ENCODE measurements at places on chromosomes 13 and 19. TPM values are rescaled to one million over a fixed set of nuclear protein-coding genes. Genes with fewer than 3 reads are reported as not detected.

DNA sequence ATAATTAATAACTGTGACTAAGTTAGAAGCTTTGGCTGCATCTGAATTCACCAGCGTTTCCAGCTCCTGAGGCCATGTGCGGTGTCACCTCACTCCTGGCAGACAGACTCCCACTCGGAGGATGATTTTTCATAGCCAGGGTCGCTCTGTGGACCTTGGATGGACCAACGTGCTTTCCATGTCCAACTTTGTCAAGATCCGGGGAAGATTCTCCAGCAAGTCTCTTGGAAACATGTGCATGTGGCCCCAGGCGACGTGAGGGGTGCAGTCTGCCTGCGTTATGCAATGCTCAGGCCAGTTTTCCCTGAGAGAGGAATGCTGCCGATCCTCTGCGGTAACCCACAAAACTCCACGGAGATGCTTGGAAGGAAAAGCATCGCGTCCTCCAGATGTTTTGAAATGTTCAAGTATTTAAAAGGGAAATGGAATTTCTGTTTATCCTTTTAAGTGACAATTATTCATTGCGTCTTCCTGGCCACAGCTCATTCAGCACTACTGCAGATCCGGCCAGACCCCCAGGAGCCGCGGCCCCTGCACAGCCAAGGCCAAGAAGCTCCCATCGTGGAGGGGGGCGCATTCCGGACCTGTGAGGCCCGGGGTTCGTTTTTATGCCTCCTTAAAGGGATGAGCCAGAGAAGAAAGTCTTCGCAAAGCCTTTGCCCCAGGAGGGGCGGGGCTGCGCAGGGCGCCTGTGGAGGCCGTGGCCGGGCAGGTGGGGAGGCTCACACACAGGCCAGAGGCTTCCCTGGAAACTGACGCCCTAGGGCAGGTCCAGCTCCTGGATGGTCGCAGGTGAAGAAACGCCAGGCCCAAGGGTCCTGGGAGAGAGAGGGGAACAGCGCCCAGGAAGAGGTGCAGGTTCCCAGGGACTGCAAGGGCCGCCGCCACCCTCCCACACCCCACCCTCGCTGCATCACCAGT, 46.0 kb downstream of the C13orf46 start:
- peaks cover 8% of the 10 kb centered on the region for H3K4me1 ChIP-seq
- H3K4me3 ChIP-seq = no peak overlapping the region
- no peak overlapping the region for H3K27ac ChIP-seq
- peak; percentile 63 for DNase-seq
- no peaks in the 10 kb centered on the region for H3K27me3 ChIP-seq

- H3K27ac ChIP-seq = no peak overlapping the region
- peaks cover 34% of the 10 kb centered on the region for H3K36me3 ChIP-seq
- DNase-seq = no peak
- H3K27me3 ChIP-seq = no peaks in the 10 kb centered on the region
- H3K4me3 ChIP-seq = no peak overlapping the region
- no peaks in the 10 kb centered on the region for H3K4me1 ChIP-seq
Measured at GRCh38 chr13:113258321-113259054, 38.6 kb upstream of the LAMP1 start.

GRCh38 chr13:86510792-86511191, 711.6 kb upstream of the SLITRK6 start:
- no peak for DNase-seq
- H3K27ac ChIP-seq = no peak overlapping the region
- no peaks in the 10 kb centered on the region for H3K4me1 ChIP-seq
- H3K27me3 ChIP-seq = no peaks in the 10 kb centered on the region

- no peak overlapping the region for H3K4me3 ChIP-seq
- H3K4me1 ChIP-seq = no peaks in the 10 kb centered on the region
- DNase-seq = no peak
- H3K27me3 ChIP-seq = peaks cover 27% of the 10 kb centered on the region
- no peak overlapping the region for H3K27ac ChIP-seq
- no peaks in the 10 kb centered on the region for H3K36me3 ChIP-seq
Measured at GRCh38 chr13:78958006-78958405, 299.1 kb upstream of the OBI1 start.

DNA sequence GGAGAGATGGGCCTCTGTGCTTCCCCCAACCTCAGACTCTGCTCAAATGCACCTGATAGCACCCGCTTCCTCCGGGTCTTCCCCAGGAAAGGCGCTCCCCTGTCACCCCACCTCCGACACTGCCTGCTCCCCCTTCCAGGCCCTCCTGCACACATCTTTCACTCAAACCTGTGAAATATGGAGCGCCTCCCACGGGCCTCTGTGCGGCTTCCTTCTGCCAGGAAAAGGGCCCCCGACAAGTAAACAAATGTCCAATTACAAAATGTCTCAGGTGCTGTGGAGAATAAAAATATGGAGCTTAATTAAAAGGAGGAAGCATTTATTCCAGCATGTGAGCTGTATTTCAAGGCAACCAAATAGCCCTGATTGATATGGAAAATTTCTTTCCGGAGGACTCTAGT, 15.6 kb upstream of the CCNE1 start:
- DNase-seq = no peak
- H3K36me3 ChIP-seq = no peaks in the 10 kb centered on the region
- peaks cover 11% of the 10 kb centered on the region for H3K4me1 ChIP-seq
- no peak overlapping the region for H3K27ac ChIP-seq
- no peak overlapping the region for H3K4me3 ChIP-seq
- no peaks in the 10 kb centered on the region for H3K27me3 ChIP-seq

GRCh38 chr13:48155848-48156247, 60.9 kb upstream of the MED4 start:
- no peaks in the 10 kb centered on the region for H3K36me3 ChIP-seq
- H3K4me3 ChIP-seq = no peak overlapping the region
- no peak for DNase-seq
- no peak overlapping the region for H3K27ac ChIP-seq

GRCh38 chr13:97113231-97114001, 108.7 kb upstream of the MBNL2 start:
- no peak for DNase-seq
- H3K4me3 ChIP-seq = peak overlapping the region; percentile 48
- peaks cover 4% of the 10 kb centered on the region for H3K27me3 ChIP-seq
- peak overlapping the region; percentile 88 for H3K27ac ChIP-seq
- H3K36me3 ChIP-seq = no peaks in the 10 kb centered on the region

DNA sequence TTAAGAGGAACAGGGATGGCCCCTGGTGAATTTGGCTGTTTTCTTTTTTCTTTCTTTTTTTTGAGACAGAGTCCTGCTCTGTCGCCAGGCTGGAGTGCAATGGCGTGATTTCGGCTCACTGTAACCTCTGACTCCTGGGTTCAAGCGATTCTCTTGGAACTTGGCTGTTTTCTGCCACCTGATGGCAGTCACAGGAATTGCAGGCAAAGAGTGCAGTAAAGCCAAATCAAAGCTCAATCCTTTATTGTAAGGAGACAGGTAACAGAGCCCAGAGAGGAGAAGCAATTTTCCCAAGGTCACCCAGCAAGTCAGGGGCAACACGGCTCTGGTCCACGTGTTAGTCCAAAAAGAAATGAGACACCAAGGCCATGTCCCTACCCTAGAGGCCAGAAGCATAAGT, 6.2 kb downstream of the TINCR start:
- DNase-seq = no peak
- peaks cover 5% of the 10 kb centered on the region for H3K27me3 ChIP-seq
- H3K27ac ChIP-seq = no peak overlapping the region
- H3K4me1 ChIP-seq = peaks cover 16% of the 10 kb centered on the region
- no peaks in the 10 kb centered on the region for H3K36me3 ChIP-seq

DNA sequence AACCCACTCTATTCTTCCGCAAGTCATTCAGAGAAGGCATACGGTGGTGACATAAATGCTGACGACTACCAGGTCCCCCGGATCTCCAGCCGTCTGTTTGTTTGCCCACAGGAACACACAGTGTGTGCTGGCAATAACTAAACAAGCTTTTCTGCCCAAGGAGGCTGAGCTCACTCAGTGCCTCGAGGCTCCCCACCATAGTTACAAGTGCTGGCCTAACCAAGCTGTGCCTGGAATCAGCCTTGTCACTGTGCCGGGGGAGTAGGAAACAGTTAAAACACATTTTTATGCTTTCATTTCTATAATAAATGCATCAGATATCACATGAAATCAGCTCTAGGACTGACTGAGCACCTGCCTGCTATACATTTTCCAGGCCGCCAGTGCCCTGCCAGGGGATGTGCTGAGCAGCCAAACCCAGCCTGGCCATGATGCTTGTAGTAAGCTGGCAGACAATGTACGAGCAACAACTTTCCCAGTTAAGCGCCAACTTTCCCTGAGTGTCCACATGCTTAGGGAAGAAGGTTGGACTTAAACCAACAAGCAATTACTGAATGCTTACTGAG, 28.1 kb downstream of the BRD4 start:
- H3K4me3 ChIP-seq = peak overlapping the region; percentile 31
- H3K36me3 ChIP-seq = peaks cover 17% of the 10 kb centered on the region

- H3K27me3 ChIP-seq = peaks cover 3% of the 10 kb centered on the region
- peak overlapping the region; percentile 98 for H3K27ac ChIP-seq
- peaks cover 28% of the 10 kb centered on the region for H3K36me3 ChIP-seq
- DNase-seq = no peak
- peak overlapping the region; percentile 97 for H3K4me3 ChIP-seq
Measured at GRCh38 chr19:57363688-57364181, 384 bp downstream of the TRAPPC2B start.

DNA sequence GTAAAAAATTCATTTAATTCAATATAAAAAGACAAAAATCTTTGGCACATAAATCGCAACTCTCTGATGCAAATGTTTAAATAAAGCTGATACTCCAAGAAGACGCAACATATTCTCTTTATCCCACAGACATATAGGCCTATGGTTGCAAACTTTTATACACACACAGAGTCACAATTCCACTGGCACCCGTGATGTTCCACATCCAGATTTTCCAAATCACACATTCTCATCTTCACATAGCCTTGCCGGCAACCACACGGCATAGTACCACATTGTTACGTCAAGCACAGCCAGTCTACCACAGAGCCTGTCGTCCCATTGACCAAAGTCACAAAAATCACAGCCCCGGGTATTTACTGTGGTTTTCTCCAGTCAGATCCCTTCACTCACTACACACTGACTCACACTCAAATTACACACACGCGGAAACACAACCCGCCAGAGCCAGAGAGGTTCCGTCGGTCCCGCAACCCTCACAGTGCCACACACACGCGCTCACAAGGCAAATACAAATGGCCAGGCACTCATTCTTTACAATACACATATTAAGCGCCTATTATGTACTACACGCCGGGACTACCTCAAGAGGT, 546 bp upstream of the ZNF546 start:
- DNase-seq = no peak
- H3K36me3 ChIP-seq = peaks cover 17% of the 10 kb centered on the region
- H3K27me3 ChIP-seq = no peaks in the 10 kb centered on the region
- H3K4me3 ChIP-seq = peak overlapping the region; percentile 96

GRCh38 chr13:113207890-113208420, 514 bp downstream of the PCID2 start:
- no peaks in the 10 kb centered on the region for H3K27me3 ChIP-seq
- H3K4me3 ChIP-seq = peak overlapping the region; percentile 92
- H3K36me3 ChIP-seq = peaks cover 11% of the 10 kb centered on the region
- DNase-seq = no peak

DNA sequence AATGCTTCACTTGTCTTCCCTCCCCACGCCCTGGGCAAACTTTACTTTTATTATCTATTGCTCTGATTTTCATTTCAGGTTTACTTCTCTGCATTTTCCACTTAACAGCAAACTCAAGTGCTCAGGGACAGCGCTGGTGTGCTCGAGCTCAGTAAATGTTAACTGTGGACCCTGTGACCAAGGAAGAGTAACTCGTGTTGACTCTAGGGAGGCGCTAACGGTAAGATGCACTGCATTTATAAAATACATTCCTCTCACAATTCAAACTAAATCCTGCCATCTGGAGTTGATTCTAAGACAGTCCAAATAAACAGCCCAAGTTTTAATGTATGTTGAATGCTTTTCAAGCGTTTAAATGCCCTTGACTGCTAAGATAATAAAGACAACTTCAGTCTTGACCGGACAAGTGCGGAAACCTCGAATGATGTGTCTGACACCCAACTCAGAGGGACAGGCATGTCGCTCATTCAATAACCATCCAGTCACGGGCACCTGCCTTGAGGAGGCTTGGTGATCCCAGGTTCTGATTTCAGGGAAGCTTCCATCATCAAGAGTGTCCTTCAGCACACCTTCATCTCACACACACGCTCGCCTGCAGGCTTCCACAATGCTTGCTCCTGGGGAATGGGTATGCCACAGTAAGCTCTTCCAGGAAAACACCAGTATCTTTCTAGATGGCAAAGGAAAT, 93.2 kb downstream of the STK24 start:
- H3K4me3 ChIP-seq = peak overlapping the region; percentile 78
- no peak for DNase-seq
- peak overlapping the region; percentile 99 for H3K27ac ChIP-seq
- no peaks in the 10 kb centered on the region for H3K27me3 ChIP-seq
- H3K4me1 ChIP-seq = peaks cover 68% of the 10 kb centered on the region

GRCh38 chr13:30109471-30110135, 197.7 kb downstream of the KATNAL1 start:
- peaks cover 2% of the 10 kb centered on the region for H3K27me3 ChIP-seq
- DNase-seq = no peak
- peak overlapping the region; percentile 78 for H3K27ac ChIP-seq
- H3K36me3 ChIP-seq = no peaks in the 10 kb centered on the region

- H3K27me3 ChIP-seq = peaks cover 3% of the 10 kb centered on the region
- no peak overlapping the region for H3K27ac ChIP-seq
- no peak overlapping the region for H3K4me3 ChIP-seq
- DNase-seq = no peak
Measured at GRCh38 chr13:25541434-25542123, 169.8 kb downstream of the ATP8A2 start.

DNA sequence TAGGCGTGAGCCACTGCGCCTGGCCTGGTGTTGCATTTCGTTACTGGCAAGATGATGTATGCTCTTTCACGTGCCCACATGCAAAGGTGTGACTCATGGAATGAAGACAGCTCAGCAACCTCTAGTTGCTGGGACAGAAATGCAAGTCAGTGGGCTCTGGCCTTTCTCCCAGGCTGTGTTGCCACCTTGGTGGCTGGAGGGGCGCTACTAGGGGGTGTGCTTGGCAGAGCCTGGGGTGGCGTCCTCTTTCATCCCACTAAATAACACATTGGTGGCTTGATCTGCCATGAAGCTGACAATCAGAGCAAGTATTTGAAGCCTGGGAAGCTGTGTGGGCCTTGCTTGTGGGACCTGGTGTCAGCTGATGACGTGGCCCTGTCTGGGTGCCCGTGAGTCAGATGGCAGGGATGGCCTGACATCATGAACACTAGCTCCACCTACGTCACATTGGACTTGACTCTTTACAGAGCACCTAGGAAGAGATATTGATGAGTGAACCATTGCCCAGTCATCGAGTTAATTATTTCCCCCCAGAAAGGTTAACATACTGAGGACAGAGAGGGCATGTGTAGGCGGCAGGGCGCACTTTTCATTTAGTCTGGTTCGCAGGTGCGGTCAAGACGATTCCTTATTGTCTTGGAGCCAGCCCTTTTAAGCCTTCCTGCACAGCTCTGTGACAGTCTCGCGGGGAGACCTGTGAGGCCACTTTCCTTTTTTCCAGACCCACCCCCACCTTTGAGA, 154.2 kb downstream of the TM9SF2 start:
- peak overlapping the region; percentile 70 for H3K4me3 ChIP-seq
- DNase-seq = no peak
- no peaks in the 10 kb centered on the region for H3K36me3 ChIP-seq
- H3K4me1 ChIP-seq = peaks cover 32% of the 10 kb centered on the region

- no peak for DNase-seq
- H3K4me3 ChIP-seq = no peak overlapping the region
- no peaks in the 10 kb centered on the region for H3K4me1 ChIP-seq
- H3K36me3 ChIP-seq = no peaks in the 10 kb centered on the region
Measured at GRCh38 chr19:29510701-29511265, 15.0 kb upstream of the VSTM2B start.

METTL21C gene
- not detected for total RNA-seq

NLRP9 gene
- total RNA-seq = not detected

LRFN3 gene
- total RNA-seq = 17.3 TPM

HRC gene
- 3.2 TPM for total RNA-seq

ZSWIM4 gene
- total RNA-seq = 15.7 TPM

CACNA1A gene
- 23.2 TPM for total RNA-seq

COMP gene
- 0.43 TPM for total RNA-seq
